ENCODE measurements at places on chromosomes 4 and X.

DNA sequence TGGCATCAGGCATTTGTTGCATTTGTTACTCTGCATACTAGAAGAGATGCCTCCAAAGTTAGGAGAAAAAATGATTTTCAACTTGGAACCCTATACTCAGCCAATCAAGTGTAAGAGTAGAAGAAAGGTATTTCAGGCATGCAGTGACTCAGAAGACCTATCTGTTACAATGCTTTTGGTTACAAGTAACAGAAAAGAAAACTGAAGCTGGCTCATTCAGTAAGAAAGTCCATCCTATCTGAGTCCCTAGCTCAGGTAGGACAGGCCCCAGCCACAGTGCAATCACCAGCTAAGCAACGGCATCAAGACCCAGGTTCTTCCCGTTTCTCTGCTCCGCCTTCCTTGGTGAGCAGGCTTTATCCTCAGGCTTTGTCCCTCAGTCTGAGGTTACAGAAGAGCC lies 23.3 kb downstream of the MECP2 start:
- no peak for DNase-seq

DNA sequence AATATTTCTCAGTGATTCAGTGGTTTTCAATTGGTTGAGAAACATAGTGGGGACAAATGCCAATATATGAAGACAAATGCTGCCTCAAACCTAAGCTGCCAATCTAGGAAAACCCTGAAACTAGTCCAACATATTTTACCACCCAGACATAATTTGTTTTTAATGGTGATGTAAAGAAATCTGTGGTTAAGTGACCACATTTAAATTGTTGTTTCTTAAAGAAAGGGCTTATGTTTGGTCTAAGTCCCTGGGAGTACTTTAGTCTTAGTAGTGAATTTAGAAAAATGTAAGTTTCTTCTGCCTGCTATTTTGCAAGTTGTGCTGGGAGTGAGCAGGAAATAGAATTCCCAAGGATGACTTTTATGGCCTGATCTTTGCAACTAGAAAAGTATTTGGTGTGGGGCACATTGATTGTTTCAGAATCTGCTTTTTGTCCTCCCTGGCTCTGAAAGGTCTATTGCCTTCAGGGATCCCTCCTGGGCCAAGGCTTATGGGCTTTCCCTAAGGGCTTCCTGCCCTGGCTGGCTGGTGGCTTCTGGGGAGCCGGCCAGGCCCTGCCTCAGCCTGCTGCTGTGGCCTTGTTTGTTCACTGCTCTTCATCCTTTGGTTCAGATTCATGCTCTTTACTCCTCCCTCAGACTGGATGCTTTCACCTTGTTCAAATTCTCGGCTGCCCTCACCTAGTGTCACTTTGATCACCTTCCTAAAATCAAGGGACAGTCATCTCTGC lies 169.8 kb upstream of the JADE1 start:
- DNase-seq: no peak

DNA sequence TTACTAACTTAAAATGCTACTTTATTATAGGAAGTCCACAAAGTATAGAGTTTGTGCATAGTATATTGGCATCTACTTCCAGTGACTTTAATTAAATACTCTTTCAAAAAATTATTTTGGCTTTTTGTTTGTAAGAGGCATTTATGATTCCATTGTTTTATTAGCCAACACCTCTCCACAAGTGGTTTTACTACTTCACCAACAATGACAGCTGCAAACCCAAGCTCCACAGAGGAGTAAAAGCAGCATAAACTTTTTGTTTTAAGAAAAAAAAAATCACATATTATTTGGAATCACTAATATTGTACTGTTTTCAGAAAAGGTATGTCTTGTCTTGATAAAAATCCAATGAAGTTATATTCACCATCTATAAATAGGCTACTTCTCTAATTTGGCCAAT lies 88.5 kb downstream of the FIP1L1 start:
- DNase-seq: no peak

- no peak for DNase-seq
Observed at GRCh38 chrX:40120838-40121580, 23.3 kb upstream of the BCOR start.

GRCh38 chrX:155757046-155757759 lies 123.9 kb upstream of the VAMP7 start:
- DNase-seq: no peak

All from NK-92 treated with Interleukin-12 subunit alpha and Interleukin-12 subunit beta, amount 100 ng/mL, for 24 hours (cell line).